Stimulated activated CD4-positive, alpha-beta T cell treated with anti-CD3 and anti-CD28 coated beads, Interleukin-15, amount 100 ng/mL, for 48 hours (primary cell): ENCODE measurements at places on chromosomes 3 and 15.

- no peak for DNase-seq
Measured at GRCh38 chr15:85281293-85281882, 99.0 kb upstream of the AKAP13 start.

GRCh38 chr3:185693985-185694653, 108.0 kb downstream of the SENP2 start:
- DNase-seq = no peak

GRCh38 chr3:66195347-66195783, 25.4 kb upstream of the SLC25A26 start:
- DNase-seq = peak; percentile 3

DNA sequence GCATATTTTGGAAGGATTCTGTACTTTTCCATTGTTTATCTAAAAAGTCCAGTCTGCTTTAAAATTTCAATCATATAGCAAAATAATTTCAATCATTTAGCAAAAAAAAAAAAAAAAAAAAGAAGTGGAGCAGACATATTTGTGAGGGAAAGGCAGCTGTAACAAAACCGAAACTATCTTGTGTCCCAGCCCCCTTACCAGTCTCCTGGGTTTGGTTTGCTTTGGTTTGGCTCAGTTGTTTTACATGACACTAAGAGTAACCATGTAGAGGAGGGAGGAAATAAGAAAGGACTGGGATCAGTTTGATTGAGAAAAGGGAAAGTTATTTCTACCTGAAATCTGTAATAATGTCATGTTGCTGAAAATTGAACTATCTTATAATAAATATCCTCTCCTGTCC, 158.8 kb upstream of the GADL1 start:
- no peak for DNase-seq

GRCh38 chr3:31462050-31462569, 70.6 kb upstream of the STT3B start:
- DNase-seq = peak; percentile 4

GRCh38 chr3:56488812-56489600, 20.7 kb upstream of the ERC2 start:
- no peak for DNase-seq

DNA sequence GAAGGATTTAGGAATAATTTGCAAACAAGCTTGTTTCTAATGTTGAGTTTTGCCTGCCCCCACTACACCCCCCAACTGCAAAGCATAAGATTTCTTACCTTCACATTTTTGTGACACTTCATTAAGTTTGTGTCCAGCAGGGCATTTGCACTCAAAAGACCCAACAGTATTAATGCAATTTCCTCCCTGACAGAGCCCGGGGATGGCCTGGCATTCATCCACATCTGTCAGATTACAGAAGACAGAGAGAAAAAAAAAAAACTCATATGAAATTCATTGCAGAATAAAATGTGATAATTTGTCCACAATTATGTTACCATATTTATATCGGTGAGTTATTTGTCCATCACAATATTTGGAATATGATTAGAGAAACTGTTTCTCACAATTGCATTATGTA, 111.5 kb downstream of the FBN1 start:
- no peak for DNase-seq

- DNase-seq = no peak
Measured at GRCh38 chr3:125271127-125271526, 58.6 kb upstream of the SLC12A8 start.

DNA sequence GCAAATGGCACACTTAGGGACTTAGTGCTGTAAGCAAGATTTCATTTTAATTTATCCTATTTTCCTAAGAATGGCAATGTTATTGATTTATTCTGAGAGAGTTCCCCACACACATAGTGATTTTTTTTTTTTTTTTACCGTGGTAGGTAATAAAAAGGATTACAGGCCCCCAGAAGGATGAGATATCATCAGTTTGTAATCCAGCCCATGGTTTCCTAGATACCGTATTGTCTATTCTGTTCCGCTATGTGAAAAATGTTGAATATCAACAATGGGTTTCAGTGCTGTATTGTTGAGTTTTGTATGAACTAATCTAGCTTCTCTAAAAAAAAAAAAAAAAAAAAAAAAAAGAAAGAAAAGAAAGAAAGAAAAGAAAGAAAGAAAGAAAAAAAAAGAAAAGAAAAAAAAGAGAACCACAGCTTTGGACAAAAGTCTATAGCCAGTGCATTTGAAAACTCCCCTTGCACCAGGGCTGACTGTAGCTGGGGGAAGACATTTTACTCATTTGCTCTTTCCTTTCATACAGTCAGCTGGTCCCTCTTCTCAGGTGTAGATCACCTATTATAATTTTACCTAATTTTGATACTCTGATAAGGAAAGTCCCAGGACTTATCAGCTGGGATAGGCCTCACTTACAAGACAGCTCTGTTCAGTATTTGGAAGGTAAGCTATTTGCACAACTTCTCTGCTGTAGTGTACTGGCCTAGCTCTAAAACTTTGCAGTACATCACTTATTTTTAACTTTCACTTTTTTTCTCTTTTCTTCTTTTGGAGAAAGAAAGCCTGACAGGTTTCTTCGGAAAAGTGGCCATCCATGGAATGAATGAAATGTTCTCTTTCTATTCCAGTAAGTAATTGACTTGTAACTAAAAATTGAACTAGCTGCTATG, 101.4 kb upstream of the SOX2 start:
- no peak for DNase-seq

DNA sequence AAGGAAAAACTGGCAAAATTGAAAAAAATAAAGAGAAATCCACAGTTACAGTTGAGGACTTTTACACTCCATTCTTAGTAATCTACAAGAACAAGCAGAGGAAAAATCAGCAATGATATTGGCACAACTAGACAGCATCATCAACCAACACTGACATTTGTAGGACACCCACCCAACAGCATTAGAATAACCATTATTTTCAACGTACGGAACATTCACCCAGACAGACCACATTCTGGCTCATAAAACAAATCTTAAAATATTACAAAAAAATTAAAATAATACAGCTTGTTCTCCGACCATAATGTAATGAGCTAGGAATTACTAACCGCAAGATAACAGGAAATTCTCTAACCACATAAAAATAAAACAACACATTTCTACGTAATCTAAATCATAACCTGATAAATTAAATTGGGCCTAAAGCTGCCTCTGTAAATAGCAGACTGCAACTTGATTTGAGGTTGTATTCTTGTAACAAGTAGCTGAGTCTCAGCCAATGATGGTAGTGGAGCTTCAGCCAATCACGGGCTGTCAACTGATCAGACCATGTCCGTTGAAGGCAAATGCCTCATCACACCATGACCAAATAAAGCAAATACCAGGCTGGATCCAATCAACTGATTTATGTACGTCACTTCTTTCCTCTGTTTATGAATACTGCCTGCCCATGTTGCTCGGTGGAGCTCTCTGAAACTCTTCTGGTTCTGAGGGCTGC, 9.2 kb downstream of the PLSCR4 start:
- DNase-seq = no peak

- DNase-seq = no peak
Measured at GRCh38 chr3:138375447-138375846, 27.1 kb downstream of the MRAS start.

DNA sequence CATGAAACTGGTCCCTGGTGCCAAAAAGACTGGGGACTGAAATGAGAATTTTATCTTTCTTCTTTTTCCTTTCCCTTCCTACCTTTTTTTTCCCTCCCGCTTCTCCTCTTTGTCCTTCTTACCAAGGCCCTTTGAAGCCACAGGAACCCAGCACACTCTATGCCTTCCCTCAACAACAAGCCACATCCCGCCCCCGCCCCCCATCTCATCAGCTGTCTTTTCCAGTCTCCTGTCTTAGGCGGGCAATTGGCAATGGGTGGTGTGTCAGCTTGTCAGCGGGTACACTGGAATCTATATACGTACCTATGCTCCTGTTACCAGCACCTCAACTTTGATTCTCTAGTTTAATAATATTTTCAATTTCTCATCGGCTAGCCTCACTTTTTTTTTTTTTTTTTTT, 56.3 kb upstream of the CHD2 start:
- DNase-seq = no peak

DNA sequence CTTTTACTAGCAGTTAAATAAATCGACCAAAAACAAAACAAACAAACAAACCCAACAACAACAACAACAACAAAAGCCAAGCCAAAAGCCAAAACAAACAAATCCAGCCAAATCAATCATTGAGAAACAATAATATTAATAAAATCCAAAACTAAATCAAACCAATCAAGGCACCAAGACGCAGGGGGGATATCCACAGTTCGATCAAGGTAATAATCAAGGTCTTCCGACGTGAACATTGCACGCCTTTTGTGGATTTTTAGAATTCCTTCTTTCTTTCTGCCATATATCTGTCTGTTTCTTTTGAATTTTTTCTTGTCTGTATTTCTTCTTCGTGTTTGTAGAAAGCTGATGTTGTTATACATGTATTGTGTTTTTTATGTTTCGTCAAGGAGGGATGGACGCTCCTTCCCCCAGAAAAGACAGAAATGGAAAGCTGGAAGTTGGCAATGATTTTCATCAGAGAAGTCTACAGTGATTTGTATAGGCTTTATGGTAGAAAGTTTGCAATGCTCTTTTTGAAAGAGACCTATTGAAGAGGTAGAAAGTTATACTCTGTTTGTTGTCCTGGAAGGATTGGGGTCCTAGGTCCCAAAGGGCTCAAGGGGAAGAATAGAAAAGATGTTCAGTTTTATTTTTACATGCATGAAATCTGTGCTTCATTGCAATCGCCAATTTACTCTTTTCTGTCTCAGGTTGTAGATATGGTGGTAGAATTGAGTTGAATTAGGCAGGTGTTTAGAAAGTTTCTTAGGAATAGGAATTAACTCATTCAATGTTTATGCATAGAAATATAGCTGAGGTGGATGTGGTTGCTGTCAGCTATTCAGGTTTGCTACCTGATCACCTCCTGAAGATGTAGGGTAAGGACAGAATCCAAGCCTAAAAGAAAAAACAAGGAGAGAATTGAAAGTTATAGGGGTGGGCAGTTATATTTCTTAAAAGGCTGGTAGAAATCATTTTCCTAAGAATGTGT, 1.2 kb downstream of the ARPP21 start:
- DNase-seq = no peak

DNA sequence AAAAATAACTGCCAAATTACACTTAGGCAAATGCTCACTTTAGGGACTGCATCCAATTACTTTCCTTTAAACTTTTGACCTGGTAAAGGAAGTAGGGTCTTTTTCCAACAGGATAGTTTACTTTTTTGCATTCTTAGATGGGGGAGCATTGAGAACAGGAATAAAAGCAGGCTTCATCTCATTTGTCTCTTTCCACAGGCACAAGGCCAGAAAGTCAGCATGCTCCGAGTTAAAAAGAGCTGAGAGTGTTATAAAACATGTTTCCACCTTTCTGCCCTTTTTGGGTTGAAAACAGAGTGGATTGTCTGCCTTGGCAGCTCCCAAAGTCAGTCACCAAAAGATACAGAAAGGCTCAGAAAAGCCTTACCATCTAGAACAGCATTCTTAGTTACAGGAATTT, 404.9 kb upstream of the ALCAM start:
- no peak for DNase-seq

DNA sequence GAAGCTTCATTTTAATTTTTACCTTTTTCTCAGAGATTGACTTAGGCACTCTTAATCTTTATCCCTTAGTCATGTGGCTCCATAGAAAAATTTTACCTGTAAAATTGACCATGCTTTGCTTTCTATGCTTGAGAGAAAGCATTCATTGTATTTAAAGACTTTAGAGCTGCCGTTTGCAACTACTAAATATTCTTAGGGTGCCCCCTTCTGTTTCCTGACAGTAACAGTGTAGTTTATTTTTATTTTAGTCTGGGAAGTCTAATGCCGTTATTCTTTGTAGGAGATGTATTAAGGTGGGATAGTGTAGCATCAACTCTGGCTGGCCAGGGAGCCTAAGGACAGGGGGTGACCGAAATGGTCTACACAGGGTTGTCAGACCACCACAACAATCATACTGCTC, 84.5 kb upstream of the SYNPR start:
- no peak for DNase-seq

DNA sequence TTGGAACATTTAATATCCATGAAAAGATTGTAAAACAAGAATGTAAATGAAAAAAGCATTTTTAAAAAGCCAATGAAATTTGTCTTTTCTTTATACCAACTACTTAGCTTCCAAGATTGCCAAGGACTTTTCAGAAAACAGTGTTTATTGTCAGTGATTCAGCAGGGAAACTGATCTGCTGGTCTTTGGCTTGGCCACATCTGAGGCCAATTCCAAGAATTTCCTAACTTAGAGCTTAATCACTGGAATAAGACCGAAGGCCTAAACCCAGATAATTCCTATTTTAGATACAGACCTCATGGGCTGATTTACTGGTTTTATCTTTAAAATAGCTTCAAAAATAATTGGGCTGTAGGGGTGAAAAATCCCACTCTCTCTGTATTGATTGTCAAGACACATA, 260.5 kb upstream of the RORA start:
- no peak for DNase-seq

DNA sequence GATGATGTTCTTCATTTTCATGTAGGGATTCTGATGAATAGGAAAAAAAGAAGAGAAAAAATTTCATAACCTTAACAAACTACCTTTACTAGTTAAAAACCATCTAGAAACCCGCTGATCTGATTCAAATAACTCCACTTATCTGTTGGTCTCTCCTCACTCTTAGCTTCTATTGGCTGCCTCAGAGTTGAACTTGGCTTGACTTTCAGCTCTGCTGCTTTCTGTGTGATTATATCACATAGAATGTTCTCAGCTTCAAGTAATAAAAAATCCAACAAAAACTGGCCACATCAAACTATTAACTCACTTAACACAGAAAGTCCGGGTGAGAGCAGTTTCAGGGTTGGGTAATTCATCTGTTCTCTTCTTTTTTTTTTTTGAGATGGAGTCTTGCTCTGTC, 126.8 kb upstream of the RASGRP1 start:
- DNase-seq = no peak

- no peak for DNase-seq
Measured at GRCh38 chr15:60259469-60259868, 138.3 kb downstream of the ANXA2 start.

GRCh38 chr3:112634786-112635541, 6.0 kb downstream of the CCDC80 start:
- no peak for DNase-seq

GRCh38 chr3:100131241-100131640, 16.9 kb upstream of the FILIP1L start:
- DNase-seq = no peak

DNA sequence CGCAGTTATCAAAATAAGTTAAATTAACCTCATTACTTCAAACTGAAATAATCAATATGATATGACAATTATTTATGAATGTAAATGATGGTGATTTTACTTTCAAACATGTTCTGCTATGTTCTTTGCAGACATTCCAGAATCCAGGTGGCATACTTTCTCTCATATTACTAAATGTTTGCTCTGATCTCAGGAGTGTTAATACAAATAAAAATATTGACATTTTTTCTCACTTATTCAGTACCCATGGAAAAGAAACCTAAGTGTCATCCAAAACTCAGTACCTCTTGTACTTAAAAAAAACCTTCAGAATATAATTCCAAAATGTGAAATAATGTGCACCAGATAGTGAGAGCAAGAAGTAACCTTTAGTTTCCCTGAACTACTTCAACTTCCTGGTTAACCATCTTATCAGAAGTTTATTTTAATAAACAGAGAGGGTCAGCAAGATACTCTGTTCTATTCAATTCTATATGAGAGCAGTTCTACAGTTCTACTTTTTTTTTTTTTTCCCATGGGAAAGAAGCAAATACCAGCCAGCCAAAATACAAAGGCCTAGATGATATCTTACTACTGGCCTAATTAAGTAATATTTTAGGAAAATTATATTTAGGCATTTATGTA, 494.1 kb downstream of the MECOM start:
- no peak for DNase-seq
